ENCODE measurements at places on chromosomes 13 and 19. TPM values are rescaled to one million over a fixed set of nuclear protein-coding genes. Genes with fewer than 3 reads are reported as not detected.

The TMEM161A gene
- total RNA-seq: 25.5 TPM

The ZNF534 gene
- not detected for total RNA-seq

The CAPN12 gene
- total RNA-seq: not detected

The FXYD1 gene
- total RNA-seq: 0.33 TPM

All from uterine smooth muscle cell (primary cell).